ENCODE measurements at places on chromosomes 4 and X.

DNA sequence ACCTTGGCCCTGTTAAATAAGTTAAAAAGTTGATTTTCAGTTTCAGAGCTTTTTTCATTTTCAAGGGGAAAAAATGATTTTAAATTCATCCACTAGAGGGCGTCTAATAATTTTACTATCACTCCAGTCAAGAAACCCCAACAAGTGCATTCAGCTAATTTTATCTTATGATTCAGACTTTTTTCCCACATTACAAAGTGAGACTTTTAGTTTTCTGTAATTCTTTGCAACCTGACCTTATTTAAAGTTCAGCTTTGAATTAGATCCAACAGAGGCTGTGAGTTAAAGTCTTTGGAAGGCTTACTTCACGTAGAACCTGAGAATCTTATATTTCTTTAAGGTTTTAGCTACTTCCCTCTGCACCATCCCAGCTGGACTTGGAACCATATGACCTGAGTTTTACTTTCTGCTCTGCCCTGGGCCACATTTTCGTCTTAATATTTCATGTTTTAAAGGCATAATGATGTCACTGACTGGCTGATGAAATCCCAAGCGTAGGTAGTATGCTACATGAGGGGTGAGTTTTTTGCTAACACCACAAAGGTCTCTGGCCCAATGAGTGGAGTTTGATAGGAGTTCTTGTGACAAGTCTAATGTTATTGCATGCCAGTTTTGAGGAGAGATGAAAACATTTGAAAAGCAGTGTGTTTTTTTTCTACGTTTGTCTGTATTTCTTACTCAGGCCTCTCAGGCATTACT is 7.2 kb downstream of the GNRHR start:
- no peak for DNase-seq

DNA sequence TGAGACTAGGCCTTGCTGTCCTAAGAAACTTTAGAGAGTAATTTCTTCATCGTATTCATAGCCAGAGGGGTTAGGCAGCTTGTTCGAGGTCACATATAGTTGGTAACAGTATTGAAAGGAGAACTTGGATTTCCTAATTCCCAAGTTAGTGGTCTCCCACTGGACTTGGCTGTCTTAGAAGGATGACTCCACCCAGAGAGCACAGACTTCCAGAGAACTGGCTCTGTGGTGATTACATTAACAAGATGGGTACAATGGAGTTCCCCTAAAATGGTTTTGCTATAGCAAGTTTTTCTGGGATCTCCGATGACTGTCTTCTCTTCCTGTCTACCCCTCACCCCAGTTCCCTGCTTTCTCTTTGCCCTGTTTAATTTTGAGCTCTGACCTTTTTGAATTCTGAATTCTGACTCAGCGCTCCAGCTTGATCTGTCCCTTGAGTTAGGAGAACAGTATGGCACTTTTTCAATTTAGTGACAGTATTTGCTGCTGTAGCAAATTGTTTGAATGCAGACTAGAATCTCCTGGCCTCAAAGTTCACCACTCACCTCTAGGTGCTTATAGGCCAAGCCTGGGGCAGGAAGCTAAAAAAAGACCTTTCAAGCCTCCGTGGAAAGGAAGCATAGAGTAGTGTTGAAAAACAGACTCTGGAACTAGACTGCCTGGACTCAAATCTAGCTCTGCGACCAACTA is 6.9 kb downstream of the MSN start:
- DNase-seq, result no peak

DNA sequence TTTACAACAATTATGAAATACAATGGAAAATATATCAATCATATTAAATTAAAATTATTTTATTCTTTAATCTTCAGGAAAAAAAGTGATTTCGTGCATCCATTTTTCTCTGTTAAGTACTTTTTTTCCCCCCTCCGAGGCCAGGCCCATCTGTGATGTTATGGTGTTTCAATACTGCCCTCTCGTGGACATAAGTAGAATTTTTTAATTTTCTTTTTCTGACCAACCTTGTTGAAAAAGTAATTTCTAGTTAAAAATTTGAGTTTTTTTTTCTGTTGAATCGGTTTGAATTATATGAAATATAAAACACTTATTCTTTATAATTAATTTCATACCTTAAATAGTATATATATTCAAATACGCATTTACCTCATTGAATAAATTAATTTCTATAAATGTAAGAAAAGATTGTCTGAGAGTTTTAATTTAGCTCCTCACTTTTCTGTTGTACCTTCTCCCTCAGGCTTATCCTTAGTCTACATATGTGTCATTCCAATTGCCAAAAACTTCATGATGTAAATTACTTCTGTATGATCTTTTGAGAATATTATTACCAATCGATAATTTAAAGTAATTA is 175.8 kb upstream of the TECRL start:
- DNase-seq, result no peak

DNA sequence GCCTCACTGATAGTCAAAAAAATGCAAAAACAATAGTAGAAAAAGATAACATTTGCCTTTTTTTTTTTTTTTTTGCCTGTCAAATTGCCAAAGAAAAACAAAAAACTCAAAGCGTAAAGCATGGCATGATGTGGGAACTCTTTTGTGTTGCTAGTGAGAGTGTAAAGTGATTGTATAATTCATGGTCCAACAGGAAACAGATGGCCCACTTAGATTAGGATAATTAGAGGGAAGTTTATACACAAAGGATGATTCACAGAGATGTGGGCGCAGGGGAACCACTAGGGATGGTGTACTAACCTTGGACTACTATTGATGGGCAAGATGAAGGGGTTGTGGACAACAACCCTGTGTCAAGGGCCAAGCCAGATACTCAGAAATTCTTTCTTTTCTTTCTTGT is 16.4 kb downstream of the MCUB start:
- DNase-seq, result no peak

- no peak for DNase-seq
Measured at GRCh38 chr4:153206534-153206933, 2.3 kb downstream of the TRIM2 start.

GRCh38 chr4:154427149-154427548 is 64.5 kb downstream of the DCHS2 start:
- DNase-seq, result no peak
